Ureter (tissue), 1 donor: ENCODE measurements at places on chromosomes 12 and 14.

DNA sequence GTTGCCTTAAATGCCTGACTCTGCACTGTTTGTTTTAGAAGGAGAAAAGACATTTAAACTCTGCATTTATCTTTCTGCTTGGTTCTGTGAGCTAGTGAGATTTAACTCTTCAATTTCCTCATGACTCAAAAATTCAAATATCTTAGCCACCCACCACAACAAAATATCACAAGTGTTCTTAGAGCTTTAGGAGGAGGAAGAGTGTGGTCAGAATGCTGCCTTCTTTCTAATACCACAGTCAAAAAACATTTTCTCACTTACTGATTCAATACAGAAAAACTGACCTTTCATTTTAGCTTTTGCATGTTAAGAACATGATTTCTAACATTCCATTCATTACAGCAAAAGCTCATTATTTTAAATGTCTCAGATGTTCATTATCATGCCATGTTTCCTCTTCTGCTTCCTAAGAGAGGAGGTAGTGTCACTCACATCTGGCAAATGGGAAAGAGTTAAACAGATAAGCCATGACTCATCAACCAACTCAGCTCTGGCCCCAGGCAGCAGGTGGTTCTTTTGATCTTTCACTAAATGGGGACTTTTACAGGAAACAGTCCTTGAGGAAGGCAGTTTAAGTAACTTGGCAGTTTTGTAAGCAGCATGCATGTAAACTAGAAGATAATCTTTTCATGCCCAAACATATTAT is 56.4 kb upstream of the RNU6-8 start:
- no peak for DNase-seq

DNA sequence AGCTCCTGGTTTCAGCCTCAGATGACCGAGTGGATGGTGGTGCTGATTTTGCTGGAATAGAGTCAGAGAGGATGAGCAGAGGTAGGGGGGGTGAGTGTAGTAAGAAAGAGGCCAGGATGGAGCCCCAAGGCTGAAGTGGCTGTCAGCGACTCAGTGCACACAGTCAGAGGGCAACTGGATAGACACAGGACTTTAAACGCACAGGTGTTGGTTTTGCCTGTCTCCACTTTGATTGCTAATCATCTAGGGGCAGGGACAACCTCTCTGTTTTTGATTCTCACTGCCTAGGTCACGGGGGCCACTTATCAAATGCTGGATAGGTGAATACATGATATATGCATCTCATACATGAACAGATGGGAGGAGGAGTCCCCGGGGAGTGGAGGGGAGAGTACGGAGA is 99.5 kb downstream of the EGLN3 start:
- no peak for DNase-seq

GRCh38 chr12:122856999-122857671 is 21.9 kb downstream of the HIP1R start:
- no peak for DNase-seq

- no peak for DNase-seq
Observed at GRCh38 chr12:119666226-119666795, 1.6 kb upstream of the PRKAB1 start.

DNA sequence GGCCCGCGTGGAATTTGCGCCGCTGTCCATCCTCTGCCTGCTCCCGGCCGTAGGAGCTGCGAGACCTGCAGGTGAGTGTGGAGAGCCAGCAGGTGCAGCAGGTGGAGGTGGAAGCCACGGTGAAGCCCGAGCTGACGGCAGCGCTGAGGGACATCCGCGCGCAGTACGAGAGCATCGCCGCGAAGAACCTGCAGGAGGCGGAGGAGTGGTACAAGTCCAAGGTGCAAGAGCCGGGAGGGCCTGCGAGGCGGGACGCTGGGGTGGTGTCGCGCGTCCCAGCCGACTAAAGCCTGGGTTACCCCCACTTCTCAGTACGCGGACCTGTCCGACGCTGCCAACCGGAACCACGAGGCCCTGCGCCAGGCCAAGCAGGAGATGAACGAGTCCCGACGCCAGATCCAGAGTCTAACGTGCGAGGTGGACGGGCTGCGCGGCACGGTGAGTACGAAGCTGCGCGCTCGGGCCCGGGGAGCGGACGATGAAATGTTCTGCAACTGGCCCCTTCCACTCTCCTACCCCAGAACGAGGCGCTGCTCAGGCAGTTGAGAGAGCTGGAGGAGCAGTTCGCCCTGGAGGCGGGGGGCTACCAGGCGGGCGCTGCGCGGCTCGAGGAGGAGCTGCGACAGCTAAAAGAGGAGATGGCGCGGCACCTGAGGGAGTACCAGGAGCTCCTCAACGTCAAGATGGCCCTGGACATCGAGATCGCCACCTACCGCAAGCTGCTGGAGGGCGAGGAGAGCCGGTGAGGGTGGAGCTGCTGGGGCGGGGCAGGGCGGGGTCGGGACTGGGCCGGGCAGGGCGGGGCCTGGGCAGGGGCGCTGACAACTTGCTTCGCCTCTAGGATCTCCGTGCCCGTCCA is 2.1 kb downstream of the PRPH start:
- DNase-seq, result no peak

GRCh38 chr12:104358353-104359003 is 54.9 kb downstream of the EID3 start:
- DNase-seq, result peak; percentile 70

GRCh38 chr12:204261-204678 is 9.7 kb downstream of the SLC6A12 start:
- DNase-seq, result no peak

DNA sequence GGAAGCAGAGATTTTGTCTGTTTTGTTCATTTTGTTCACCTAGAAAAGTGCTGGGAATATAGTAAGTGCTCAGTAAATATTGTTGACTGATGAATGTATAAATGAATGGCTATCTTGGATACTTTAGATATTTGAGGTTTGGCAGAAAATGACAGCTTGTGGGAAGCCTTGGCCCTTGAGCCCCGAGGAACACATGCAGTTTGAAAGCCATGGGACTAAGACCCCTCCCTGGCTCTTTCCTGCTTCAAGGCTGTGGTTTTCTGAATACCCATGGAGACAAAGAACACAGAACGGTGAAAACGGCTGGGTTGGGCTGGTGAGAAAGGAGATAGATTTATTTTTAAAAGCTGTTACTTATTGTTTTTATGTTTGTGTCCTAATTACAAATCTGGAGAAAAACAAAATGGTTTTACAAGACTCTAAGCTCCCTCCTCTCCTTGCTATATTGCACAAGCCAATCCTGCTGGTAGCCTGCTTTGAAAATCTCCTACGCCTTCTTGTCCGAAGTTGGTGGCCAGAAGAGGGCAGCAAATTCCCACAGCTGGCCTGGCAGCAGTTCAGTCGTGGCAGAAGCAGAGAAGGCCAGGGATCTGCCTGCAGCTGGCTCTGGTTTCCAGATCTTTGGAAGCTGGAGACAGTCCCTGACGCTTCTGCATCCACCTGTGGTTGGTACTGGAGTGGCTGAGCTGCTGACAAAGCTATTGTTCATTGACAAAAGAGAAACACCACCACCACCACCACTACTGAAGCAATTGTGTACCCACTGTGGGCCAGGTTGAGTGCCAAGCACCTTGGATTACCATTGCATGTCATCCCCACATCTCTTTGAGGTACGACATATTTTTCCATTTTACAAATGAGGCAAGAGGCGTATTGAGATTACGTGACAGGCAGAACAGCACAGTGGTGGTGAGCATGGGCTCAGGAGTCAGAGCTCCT is 5.2 kb upstream of the KRT85 start:
- DNase-seq, result peak; percentile 89

GRCh38 chr12:89486264-89486663 is 38.3 kb downstream of the GALNT4 start:
- DNase-seq, result no peak
